ENCODE measurements at places on chromosomes 4 and X.
A peak's percentile ranks its signal among the peaks of the same experiment; 100 is the strongest.

- DNase-seq, result no peak
Measured at GRCh38 chr4:166308647-166309046, 435.6 kb downstream of the TLL1 start.

DNA sequence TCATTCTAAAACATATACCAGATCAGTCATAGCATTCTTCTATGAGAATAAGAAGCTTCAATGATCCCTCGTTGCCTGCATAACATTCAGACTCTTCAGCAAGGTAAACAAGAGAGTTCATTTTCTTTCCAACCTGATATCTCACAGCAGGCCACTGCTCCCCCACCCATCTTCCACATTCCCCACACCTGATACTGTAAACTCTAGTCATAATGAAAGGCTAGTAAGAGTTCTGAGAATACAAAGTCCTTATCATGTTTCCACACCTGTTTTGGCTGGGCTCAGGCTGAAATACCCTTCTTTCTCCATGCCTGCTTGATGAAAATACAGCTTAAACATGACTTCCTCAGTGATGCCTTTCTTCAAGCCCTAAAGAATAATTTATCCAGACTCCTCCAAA lies 2.3 kb upstream of the AASDH start:
- no peak for DNase-seq

DNA sequence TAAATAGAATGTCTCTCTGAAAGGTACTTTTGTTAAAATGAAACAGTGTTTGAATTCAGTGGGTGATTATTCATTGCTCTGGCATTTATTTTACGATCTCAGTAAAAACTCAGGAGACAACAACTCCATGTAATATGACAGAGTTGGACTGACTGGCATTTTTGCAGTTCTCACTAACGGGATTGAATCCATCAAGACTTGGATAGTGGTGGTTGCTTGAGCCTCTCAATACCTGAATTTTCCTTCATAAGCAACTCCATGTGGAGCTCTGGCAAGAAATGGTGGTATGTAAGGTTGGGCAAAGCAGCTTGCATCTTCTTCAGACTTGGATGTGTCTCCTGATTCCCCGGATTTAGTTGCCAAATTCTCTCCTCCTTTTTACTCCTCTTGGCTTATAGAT lies 72.7 kb downstream of the FRMPD4 start:
- no peak for DNase-seq

GRCh38 chr4:64724689-64725088 lies 315.4 kb upstream of the TECRL start:
- DNase-seq, result no peak

DNA sequence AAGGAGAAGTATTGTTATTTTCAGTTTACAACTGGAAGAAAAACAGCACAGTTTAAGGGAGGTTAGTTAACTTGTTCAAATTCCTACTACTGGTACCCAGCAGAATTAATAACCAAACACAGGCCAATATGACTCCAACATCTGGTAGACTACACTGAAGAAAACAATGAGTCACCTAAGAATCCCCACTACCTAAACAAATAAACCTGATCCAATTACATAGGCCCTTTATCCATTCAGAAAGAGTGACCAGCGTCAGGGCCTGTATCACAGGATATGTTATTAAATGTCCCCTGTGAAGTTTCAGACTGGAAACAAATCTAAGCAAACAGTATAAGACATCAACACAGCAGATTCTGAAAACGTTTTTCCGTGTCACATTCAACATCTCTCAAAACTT lies 492.5 kb upstream of the INTU start:
- no peak for DNase-seq

GRCh38 chr4:114597410-114598115 lies 1.0 kb upstream of the UGT8 start:
- no peak for DNase-seq

- no peak for DNase-seq
Measured at GRCh38 chrX:53089925-53090324, 4.0 kb upstream of the KANTR start.

- DNase-seq, result no peak
Measured at GRCh38 chr4:113997206-113997605, 17.8 kb upstream of the ARSJ start.

GRCh38 chrX:3129256-3129655 lies 88.0 kb downstream of the ARSF start:
- no peak for DNase-seq

DNA sequence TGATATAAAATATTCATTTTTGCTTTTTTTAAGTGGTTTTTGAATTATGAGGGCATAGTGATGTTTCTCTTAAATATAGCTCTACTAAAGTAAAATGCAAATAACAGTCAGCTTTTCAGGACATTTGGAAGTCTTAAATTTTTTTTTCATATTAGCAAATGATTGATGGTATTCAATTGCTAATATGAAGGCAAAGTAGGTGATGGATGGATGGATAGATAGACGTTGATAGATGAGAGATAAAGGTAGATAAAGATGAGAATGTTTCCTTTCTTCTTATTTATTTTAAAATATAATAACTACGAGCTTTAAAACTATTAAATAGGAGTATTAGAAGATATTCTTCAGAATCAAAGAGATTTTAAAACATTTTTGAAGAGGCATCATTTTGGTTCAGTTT lies 83.7 kb downstream of the FBXO8 start:
- DNase-seq, result no peak

- no peak for DNase-seq
Measured at GRCh38 chr4:14827111-14827510, 175.2 kb upstream of the CPEB2 start.

DNA sequence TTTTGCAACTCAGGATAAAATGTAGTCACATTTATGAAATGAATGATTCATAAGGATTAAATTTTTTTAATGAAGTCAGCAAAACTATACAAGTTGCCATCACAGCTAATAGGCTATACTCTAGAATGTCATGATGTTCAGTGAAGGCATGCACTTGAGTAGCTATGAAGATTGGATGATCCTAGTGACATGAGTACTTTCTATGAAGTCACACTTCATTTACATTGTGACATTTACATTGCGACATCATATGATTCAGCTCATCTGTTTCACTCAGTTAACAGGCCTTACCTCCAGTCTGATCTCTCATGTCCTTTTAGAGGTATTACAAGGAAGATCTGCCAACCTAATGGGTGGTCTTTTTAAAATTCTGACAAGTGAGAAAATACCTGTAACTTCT lies 82.7 kb upstream of the FGF13 start:
- DNase-seq, result no peak

- DNase-seq, result no peak
Measured at GRCh38 chr4:83581411-83582288, 45.7 kb downstream of the GPAT3 start.

GRCh38 chrX:100615005-100615404 lies 21.6 kb downstream of the TSPAN6 start:
- no peak for DNase-seq

DNA sequence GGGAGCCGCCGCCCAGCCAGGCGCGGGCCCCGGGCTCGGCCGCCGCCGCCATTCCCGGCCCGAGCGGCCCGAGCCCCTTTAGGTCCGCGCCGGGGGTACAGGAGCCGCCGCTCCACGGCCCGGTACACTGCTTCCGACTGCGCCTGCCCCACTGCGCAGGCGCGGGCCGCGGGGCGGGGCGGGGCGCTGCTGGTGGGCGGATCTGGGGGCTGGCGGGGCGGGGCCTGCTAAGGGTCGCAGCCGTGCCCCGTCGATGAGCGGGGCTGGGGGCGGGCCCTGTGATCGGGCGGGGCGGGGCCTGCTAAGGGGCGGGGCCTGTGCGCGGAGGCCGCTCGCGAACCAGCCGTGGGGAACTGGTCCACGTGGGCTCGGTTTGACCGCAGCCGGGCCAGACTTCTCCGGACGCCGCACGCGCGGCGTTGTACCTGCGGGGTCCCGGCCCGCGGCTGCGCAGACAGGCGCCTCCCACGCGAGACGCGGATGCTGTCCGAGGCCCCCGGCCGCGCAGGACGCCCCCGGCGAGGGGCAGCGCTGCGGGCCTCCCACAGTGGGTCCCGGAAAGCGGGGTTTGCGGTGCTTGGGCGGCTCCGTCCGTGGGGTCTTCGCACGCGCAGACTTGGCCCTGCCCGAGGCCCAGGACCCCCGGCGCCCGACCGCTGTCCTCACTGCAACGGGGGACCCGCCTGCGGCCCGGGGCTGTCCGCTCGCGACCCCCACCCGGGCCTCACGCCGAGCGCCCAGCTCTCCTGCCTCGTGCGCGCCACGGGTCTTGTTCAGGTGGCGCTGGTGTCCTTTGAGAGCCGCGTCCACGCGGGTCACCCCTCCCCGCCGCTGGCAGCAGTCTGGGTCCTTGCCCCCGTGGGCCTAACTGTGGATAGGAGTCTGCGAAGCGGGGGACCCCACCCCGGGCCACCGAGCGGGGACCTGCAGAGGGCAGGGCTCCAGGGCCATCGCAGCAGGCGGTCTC lies at the start of gene DGKQ:
Gene DGKQ, minus strand, starts transcription at position 139 of the 967 bp plus-strand sequence. Its CDS starts 87 bp downstream, at position 52.
- DNase-seq, result peak; percentile 91

DNA sequence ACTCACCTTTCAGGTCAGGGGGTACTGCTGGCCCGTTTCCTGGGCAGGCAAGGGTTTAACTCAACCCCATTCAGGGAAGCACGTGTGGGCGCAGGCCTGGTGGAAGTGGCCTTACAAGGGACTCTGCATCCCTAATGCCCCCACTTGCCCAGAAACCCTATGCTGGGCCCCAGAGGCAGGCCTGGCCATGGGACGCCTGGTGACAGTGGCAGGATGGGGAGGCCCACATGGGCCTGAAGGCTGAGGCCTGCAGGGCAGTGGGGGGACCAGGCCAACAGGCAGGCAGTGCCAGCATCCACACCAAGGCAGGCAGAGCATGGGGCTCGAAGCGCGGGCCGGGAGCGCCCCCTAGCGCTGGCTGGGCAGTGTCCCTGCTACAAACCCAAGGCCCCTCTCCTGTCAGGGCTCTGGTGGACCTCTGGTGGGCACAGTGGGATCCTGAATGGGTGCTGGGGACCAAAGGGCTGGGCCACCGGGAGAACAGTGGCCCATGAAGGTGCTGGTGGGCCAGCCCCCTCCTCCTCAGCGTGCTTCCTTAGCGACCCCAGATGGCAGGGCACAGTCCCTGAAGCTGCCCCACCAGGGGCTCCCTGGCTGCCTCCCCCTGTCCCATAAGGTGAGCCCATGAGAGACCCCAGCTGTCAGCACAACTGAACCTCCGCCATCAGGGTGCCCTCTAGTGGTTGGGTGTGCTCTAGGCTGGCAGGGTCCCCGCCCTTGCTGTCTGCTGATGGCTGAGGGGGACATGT lies 16.8 kb downstream of the FGFR3 start:
- DNase-seq, result no peak

DNA sequence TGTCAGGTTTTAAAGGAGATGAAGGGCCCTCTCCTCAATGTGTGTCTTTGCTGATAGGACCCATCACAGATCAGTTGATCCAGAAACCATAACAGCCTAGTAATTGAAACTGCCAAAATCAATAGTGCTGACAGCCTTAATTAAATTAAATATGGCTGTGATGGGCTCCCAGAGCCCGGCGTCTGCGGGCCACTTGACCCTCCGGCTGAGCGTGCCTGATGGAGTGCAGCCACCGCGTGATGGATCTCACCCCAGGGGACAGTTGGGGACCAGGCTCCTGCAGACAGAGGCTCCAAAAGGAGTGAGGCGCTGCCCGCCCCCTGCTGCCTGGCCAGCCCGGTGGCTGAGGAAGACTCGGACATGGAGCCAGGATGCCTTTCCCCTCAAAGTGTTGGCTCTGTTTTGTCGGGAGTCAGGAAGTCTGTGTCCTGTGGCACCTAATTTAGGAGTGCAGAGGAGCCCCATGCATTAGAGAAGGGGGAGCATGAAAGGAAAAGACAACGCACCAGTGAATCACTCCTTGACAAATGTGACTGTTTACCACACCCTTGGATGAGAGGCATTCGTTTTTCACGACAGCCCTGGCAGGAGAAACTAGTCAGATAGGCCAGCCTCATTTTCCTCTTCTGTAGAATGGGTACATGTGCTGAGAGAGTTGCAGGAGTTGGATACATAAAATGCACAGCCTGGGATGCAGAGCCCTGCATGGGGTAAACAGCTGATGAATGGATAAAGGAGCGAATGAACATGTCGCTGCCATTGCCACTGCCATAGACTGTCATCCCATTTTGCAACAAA lies 40.9 kb upstream of the MSX1 start:
- no peak for DNase-seq

- DNase-seq, result no peak
Measured at GRCh38 chr4:188876881-188877280, 737.6 kb downstream of the TRIML1 start.

GRCh38 chr4:145709843-145710242 lies 29.9 kb downstream of the C4orf51 start:
- no peak for DNase-seq

DNA sequence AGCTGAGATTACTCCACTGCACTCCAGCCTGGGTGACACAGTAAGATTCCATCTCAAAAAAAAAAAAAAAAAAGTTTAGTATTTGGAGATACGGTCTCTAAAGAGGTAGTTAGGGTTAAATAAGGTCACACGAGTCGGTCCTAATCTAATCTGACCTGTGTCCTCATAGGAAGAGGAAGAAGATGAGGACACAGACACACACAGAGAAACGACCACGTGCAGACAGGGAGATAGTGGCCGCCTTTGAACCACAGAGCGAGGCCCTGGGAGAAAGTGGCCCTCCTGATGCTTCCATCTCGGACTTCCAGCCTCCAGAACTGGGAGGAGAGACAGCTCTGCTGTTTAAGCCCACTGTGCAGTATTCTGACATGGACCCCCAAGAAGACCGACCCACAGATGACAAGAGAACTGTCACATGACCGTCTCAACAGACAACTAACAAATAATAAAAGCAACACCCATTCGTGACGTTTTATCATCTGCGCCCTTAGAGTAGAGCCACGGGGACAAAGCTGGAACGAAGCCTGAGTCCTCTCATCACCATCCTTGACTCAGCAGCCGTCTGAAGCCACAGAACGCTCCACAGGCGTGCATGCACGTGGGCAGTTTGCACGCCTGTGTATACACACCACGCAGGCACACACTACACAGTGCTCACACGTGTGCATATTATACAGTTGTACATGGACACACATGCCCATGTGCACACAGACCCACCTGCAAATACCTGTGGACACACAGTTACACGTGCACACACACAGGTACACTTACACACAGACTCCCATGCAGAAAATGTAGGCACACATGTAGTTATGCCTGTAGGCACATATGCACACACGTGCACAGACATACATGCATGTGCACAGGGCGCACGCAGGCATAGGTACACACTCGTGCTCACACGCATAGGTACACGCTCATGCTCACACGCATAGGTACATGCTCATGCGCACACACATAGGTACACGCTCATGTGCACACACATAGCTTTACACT lies 51.7 kb downstream of the FAM53A start:
- no peak for DNase-seq

- peak; percentile 43 for DNase-seq
Measured at GRCh38 chr4:184983672-184984356, 34.5 kb upstream of the HELT start.

Data from dorsolateral prefrontal cortex (tissue), 122 donors.